ENCODE measurements at places on chromosomes 4 and X.

DNA sequence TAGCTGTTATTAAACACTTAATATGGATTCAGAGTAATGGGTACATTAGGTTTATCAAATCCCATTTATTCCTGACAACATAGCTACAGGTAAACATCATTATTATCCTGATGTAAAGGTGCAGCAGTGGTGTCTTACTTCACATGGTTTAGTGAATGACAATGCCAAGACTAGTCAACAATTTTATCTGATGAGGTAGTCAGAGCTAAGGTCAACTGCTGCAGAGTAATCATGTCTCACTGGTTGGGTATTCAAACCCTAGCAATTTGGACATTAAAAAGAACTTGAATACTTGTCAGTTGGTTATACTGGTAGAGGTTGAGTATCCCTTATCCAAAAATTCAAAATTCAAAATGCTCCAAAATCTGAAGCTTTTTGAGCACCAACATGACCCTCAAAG, 117.6 kb downstream of the MAB21L2 start:
- H3K27ac ChIP-seq, result no peak overlapping the region
- no peaks in the 10 kb centered on the region for H3K27me3 ChIP-seq
- peaks cover 3% of the 10 kb centered on the region for H3K36me3 ChIP-seq
- no peak for DNase-seq
- no peak overlapping the region for H3K4me3 ChIP-seq
- H3K4me1 ChIP-seq, result no peaks in the 10 kb centered on the region

- no peak overlapping the region for H3K27ac ChIP-seq
- no peaks in the 10 kb centered on the region for H3K27me3 ChIP-seq
- no peak for DNase-seq
- H3K4me1 ChIP-seq, result no peaks in the 10 kb centered on the region
Measured at GRCh38 chrX:15293451-15293850, 22.0 kb downstream of the ASB11 start.

- H3K27me3 ChIP-seq, result no peaks in the 10 kb centered on the region
- no peaks in the 10 kb centered on the region for H3K36me3 ChIP-seq
- H3K27ac ChIP-seq, result no peak overlapping the region
- H3K4me3 ChIP-seq, result no peak overlapping the region
- DNase-seq, result no peak
- H3K4me1 ChIP-seq, result peaks cover 11% of the 10 kb centered on the region
Measured at GRCh38 chrX:40207626-40208025, 109.9 kb upstream of the BCOR start.

GRCh38 chr4:156193800-156194199, 240.1 kb upstream of the CTSO start:
- DNase-seq, result no peak
- no peaks in the 10 kb centered on the region for H3K36me3 ChIP-seq
- no peak overlapping the region for H3K27ac ChIP-seq
- no peaks in the 10 kb centered on the region for H3K4me1 ChIP-seq

DNA sequence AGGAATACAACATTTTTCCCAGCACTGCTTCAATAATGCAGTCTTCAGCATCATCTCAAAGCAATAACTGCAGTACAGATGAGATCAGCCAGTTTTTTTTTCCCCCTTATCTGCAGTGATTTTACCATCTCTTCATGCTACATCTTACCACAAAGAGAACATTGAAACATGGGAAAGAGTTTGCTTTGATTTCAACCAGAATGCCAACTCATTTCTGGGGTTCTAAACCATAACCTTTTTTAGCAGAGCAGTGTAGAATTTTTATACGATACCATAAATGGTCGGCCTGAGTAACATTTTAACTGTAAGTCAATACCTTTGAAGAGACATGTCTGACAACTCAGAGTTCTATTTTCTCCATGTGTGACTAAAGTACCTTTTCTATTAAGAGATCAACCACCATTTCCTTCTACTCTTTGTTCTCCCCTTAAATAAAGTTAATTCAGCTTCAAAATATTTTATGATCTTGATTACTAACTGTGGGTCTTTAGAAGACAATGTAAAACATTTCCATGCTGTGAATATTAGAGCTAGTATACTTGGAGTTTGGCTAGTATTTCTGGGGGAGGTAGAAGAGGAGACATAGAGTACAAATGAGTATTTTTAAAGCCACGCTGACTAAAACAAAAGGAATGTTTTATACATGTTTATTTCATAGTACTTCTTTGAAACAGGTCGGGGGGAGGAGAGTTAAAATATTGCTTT, 69.1 kb downstream of the TET2 start:
- H3K4me1 ChIP-seq, result no peaks in the 10 kb centered on the region
- no peaks in the 10 kb centered on the region for H3K36me3 ChIP-seq
- H3K27me3 ChIP-seq, result no peaks in the 10 kb centered on the region
- no peak for DNase-seq
- no peak overlapping the region for H3K4me3 ChIP-seq

GRCh38 chr4:70473679-70474078, 1.7 kb downstream of the MUC7 start:
- H3K36me3 ChIP-seq, result no peaks in the 10 kb centered on the region
- no peaks in the 10 kb centered on the region for H3K27me3 ChIP-seq
- H3K27ac ChIP-seq, result no peak overlapping the region
- no peak overlapping the region for H3K4me3 ChIP-seq
- no peaks in the 10 kb centered on the region for H3K4me1 ChIP-seq

DNA sequence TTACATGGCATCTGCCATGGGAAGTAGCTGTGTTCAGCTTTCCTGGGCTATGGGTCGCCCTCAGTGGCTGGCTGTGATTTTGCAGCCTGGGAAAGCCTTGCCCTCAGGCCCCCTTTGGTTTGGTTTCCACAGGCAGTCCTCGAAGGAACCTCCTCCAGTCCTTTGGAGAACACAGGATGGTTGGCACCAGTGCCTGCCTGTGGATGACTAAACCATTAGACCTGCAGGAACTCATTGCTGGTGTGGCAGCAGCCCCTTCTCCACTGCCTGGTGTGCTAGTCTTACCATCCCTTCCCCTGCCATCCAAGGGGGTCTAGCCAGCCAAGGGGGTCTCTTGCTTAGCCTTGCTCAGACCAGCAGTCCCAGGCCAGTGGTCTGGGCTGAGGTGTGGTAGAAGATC, 71.4 kb upstream of the PJA1 start:
- H3K4me3 ChIP-seq, result no peak overlapping the region
- no peak overlapping the region for H3K27ac ChIP-seq
- no peak for DNase-seq
- H3K4me1 ChIP-seq, result no peaks in the 10 kb centered on the region
- no peaks in the 10 kb centered on the region for H3K27me3 ChIP-seq
- H3K36me3 ChIP-seq, result no peaks in the 10 kb centered on the region

Data from CD4-positive, alpha-beta T cell (primary cell).